ENCODE measurements at places on chromosomes 5 and 9. TPM values are rescaled to one million over a fixed set of nuclear protein-coding genes. Genes with fewer than 3 reads are reported as not detected.

TRIM36 gene
- 0.36 TPM for total RNA-seq

PCDHA10 gene
- 0.59 TPM for total RNA-seq

ZBED3 gene
- 4.7 TPM for total RNA-seq

CRHBP gene
- total RNA-seq = under 0.01 TPM

GADD45G gene
- 0.88 TPM for total RNA-seq

BARHL1 gene
- not detected for total RNA-seq

WWC1 gene
- total RNA-seq = 1.4 TPM

- DNase-seq = no peak
- H3K4me3 ChIP-seq = no peak overlapping the region
- peaks cover 13% of the 10 kb centered on the region for H3K27me3 ChIP-seq
Measured at GRCh38 chr9:132543960-132544359, 38.4 kb upstream of the BARHL1 start.

DNA sequence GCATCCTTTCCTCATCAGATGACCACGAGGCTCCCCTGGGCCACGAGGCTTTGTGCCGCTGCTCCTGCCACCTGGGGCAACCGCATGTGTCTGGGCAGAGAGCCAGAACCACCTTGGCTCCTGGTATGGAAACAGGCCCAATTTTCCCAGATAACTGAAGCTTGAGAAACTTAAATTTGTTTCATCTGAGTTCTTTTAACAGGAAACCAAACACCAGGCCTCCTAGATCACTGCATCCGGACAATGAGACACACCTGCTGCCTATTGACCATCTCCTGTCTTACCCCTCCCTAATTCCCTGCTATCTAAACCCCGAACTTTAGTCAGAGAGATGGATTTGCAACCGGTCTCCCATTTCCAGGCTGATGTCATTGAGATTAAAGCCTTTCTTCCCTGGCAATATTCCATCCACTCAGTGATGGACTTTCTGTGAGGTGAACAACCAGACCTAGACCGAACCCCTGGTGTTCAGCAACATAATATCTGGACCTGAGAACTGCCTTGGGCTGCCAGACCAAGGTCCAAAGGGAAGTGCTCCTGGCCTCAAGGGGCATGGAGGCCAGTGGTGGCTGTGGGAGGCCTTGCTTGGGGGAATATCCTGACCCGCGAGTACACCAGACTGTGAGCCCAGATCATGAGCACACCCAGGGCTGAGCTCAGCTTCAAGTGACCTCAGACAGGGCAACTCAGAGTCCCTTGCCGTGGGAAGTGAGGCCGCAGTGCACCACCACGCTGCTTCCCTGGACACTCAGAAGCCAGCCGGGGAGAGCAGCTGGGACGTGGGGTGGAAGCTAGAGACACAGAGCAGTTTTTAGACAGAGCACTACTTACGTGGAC lies 199.7 kb downstream of the HSPA4 start:
- H3K27me3 ChIP-seq = peaks cover 12% of the 10 kb centered on the region
- no peaks in the 10 kb centered on the region for H3K4me1 ChIP-seq
- H3K4me3 ChIP-seq = no peak overlapping the region
- H3K36me3 ChIP-seq = no peaks in the 10 kb centered on the region

- no peaks in the 10 kb centered on the region for H3K27me3 ChIP-seq
- H3K4me1 ChIP-seq = peaks cover 9% of the 10 kb centered on the region
- no peaks in the 10 kb centered on the region for H3K36me3 ChIP-seq
Measured at GRCh38 chr5:61631438-61631941, 299.4 kb downstream of the ZSWIM6 start.

DNA sequence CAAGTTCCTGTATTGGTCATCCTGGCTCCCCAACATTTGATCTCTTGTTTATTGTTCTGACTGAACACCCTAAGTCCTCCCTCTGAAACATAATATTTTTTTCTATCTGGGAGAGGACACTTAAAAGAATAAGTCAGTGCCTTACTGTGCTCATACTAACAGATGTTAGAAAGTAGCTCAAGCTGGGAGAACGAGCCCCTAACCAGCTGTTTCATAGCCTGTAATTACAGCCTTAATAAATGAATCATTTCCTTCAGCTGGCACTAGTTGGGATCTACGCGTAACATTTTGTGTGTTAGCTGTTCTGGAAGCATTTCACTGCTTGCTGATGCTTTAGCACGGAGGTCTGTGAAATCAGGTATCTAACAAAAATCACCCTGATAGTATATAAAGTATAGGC lies 345.9 kb upstream of the RIOK2 start:
- H3K4me3 ChIP-seq = no peak overlapping the region
- no peak overlapping the region for H3K27ac ChIP-seq
- H3K36me3 ChIP-seq = no peaks in the 10 kb centered on the region
- peaks cover 13% of the 10 kb centered on the region for H3K4me1 ChIP-seq
- DNase-seq = peak; percentile 77

- H3K36me3 ChIP-seq = no peaks in the 10 kb centered on the region
- H3K27me3 ChIP-seq = no peaks in the 10 kb centered on the region
- peak overlapping the region; percentile 98 for H3K4me3 ChIP-seq
Measured at GRCh38 chr9:132669319-132669697, 475 bp downstream of the DDX31 start.

DNA sequence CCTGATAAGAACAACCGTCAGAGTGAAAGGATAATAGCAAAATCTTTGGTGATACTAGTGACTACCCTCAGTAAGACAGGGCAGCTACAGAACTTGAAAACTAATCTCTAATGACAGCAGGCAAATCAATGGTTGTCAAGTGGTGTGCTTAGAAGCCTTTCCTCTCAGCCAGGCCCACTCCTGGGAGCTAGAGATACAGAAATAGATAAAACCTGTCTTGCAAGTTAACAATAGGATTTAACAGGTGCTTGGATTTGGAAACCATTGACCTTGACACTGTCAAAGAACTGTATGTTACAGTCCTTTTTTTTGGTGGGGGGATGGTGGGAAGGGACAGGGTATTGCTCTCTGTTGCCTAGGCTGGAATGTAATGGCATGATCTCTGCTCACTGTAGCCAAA lies 118.6 kb downstream of the BASP1 start:
- no peaks in the 10 kb centered on the region for H3K4me1 ChIP-seq
- H3K27me3 ChIP-seq = peaks cover 2% of the 10 kb centered on the region
- no peak overlapping the region for H3K27ac ChIP-seq
- H3K36me3 ChIP-seq = no peaks in the 10 kb centered on the region
- no peak overlapping the region for H3K4me3 ChIP-seq

GRCh38 chr5:4614088-4614487 lies 526.0 kb upstream of the ADAMTS16 start:
- H3K27ac ChIP-seq = no peak overlapping the region
- H3K36me3 ChIP-seq = no peaks in the 10 kb centered on the region
- no peaks in the 10 kb centered on the region for H3K27me3 ChIP-seq
- no peaks in the 10 kb centered on the region for H3K4me1 ChIP-seq
- DNase-seq = no peak

GRCh38 chr5:146706321-146706972 lies 172.1 kb downstream of the PPP2R2B start:
- no peak for DNase-seq
- H3K36me3 ChIP-seq = no peaks in the 10 kb centered on the region
- H3K4me1 ChIP-seq = no peaks in the 10 kb centered on the region
- no peak overlapping the region for H3K27ac ChIP-seq
- H3K27me3 ChIP-seq = no peaks in the 10 kb centered on the region

- no peak overlapping the region for H3K4me3 ChIP-seq
- H3K27ac ChIP-seq = peak overlapping the region; percentile 79
- peaks cover 10% of the 10 kb centered on the region for H3K36me3 ChIP-seq
- H3K4me1 ChIP-seq = peaks cover 27% of the 10 kb centered on the region
Measured at GRCh38 chr9:130137641-130138081, 34.5 kb upstream of the NCS1 start.

- peaks cover 49% of the 10 kb centered on the region for H3K4me1 ChIP-seq
- H3K27ac ChIP-seq = peak overlapping the region; percentile 64
- H3K27me3 ChIP-seq = no peaks in the 10 kb centered on the region
- H3K36me3 ChIP-seq = peaks cover 6% of the 10 kb centered on the region
- peak; percentile 77 for DNase-seq
Measured at GRCh38 chr9:5453673-5454072, 3.3 kb downstream of the CD274 start.

DNA sequence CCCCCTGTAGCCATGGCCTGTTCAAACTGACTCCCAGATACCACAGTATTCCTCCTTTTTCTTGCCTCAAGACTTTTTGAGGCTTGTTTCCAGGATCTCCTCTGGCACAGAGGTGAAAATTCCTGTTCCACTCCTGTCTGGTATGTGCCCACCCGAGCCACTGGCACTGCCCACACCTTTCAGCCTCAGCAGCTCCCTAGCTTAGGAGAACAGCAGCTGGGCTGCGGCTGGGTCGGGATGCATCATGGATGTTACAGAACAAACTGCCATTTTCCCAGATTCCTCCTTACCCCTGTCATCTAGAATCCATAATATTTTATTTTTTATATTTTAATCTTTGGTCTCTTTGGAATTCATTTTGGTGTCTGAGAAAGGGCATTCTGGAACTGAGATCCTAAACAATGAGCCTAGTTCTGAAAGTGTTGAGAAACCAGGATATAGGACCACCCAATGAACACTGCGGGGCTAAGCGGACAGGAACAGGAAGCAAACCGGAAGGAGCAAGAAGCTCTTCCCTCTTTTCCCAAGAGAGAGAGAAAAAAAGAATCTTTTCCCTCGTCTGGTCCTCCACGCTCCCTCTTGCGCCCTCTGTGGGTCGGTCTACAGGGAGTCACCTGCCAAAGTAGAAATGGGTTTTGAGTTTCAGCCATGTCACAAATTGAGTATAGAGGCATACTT lies 12.5 kb downstream of the OR2S2 start:
- no peaks in the 10 kb centered on the region for H3K27me3 ChIP-seq
- peaks cover 5% of the 10 kb centered on the region for H3K4me1 ChIP-seq
- H3K36me3 ChIP-seq = no peaks in the 10 kb centered on the region
- DNase-seq = no peak
- no peak overlapping the region for H3K4me3 ChIP-seq
- peak overlapping the region; percentile 15 for H3K27ac ChIP-seq

- H3K27ac ChIP-seq = no peak overlapping the region
- DNase-seq = peak; percentile 71
- no peaks in the 10 kb centered on the region for H3K36me3 ChIP-seq
Measured at GRCh38 chr9:123478160-123478559, 122.2 kb downstream of the CRB2 start.

DNA sequence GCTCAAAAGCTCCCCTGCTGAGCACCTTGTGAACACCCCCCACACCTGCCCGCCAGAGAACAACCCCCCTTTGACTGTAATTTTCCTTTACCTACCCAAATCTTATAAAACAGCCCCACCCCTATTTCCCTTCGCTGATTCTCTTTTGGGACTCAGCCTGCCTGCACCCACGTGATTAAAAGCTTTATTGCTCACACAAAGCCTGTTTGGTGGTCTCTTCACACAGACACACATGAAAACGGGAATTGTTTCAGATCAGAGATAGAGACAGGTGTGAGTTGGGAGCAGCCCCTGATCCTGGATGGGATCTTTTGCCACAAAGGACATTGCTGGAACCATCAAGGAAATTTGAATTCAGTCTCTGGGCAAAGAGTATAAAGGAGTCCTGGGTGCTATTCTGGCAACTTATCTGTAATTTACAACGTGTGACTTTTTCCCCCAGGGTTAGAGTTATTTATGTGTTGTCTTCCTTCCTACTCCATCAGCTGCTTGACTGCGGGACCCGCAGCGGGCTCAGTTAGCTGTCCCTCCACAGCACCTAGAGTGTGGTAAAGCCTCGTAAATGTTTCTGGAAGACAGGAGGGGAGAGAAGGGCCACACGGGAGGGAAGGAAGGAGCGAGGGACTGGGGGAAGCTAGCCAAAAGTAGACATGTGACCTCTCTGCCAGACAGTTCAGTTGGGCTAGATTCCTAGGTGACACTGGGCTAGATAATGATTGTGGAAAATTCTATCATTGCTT lies 437.0 kb downstream of the ZNF608 start:
- no peak overlapping the region for H3K4me3 ChIP-seq
- no peaks in the 10 kb centered on the region for H3K36me3 ChIP-seq
- DNase-seq = no peak
- no peaks in the 10 kb centered on the region for H3K4me1 ChIP-seq
- H3K27me3 ChIP-seq = no peaks in the 10 kb centered on the region

DNA sequence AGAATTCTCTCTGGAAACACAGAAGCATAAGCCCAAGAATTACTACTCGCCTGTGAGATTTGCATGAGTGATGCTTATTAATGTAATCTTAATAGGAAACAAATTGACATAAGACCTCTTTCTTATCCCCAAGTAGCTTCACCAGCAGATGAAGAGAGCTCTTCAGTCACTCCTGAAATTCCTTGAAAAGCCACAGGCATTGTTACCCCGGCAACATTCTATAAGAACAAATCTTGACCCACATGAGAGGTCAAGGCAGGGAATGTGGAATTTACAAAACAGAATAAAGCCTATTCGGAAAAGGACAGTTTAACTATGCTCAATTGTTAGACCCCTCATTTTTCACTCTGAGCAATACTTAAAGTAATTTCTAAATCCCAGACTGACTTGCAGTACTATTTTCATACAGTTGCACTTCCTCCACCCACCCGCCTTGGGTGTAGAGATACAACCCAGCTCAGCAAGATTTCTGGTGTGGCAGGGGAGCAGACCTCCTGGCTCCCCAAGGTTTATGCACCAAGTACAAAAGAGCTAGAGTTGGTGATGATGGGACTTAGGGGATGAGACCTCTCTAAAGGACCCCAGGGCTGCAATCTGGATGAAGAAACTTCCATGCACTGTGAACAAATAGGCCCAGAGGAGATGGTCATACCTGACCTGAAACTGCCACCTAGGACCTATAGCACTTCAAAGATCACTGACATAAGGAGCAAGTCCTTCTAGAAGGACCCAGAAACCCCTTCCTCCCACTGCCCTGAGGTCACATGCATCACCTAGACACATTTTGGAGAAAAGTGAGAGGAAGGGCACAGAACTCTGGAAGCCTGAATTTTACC lies 242.1 kb downstream of the ZNF608 start:
- H3K27ac ChIP-seq = no peak overlapping the region
- H3K27me3 ChIP-seq = no peaks in the 10 kb centered on the region
- H3K36me3 ChIP-seq = no peaks in the 10 kb centered on the region

DNA sequence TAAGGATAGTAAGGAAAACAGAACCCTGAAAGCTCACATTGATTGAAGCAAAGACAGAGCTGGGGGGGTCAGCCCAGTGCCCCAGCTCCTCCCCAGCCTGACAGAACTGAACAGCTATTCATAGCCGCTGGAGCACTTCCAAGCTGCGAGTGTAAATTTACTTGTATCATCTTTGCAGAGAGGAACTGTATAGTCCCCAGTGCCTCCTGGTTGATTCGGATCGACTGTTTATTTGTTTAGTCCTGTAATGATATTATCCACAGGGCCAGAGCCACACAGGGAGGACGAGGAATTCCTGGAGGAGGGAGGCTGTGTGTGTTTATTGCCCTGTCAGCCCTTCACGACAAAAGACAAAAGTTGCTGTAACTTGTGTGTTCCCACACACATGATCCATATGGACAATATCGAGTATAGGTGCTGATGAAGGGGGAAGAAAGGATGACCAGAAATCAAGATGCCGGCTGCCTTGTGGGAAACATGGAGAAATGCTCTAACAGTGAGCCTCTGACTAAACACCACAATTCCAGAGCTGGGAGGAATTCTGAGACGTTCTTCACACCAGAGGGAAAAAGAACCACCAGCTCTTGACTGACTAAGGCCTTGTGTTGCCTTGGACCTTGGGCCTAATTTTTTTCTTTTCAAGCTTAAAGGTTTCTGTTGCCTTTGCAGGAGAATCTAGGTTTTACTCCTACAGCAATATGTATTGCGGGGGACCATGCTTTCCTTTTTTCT lies 31.1 kb downstream of the FOXD1 start:
- peak overlapping the region; percentile 73 for H3K27ac ChIP-seq
- DNase-seq = no peak
- peak overlapping the region; percentile 22 for H3K4me3 ChIP-seq
